Stimulated activated CD4-positive, alpha-beta T cell treated with anti-CD3 and anti-CD28 coated beads, Interleukin-1b, Interleukin-23, amount 100 ng/mL, for 4 hours (primary cell): ENCODE measurements at places on chromosomes 16 and 17.

DNA sequence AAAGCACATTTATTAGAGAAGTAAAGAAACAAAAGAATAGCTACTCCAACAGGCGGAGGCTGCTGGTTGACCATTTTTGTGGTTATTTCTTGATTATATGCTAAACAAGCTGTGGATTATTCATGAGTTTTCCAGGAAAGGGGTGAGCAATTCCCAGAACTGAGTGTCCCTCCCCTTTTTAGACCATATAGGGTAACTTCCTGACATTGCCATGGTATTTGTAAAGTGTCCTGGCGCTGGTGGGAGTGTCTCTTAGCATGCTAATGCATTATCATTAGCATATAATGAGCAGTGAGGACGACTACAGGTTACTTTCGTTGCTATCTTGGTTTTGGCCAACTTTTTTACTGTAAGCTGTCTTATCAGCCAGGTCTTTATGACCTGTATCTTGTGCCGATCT, 12.2 kb upstream of the HS3ST4 start:
- no peak for DNase-seq

DNA sequence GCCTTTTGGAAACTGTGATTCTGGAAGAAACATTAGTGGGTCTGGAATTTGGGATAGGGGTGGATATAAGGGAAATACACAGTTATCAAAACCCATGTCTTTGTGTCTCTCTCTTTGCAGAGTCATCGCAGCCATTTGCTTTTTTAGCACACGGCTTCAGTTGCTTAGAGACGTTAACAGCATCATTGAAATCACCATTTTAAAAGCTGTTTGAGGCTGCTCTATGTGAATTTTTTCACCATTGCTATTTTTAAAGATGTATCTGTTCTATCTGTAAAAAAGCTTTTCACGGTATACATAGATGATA, 47.3 kb downstream of the OMG start:
- DNase-seq, result no peak

GRCh38 chr17:70709596-70709995, 540.3 kb downstream of the KCNJ2 start:
- DNase-seq, result no peak

DNA sequence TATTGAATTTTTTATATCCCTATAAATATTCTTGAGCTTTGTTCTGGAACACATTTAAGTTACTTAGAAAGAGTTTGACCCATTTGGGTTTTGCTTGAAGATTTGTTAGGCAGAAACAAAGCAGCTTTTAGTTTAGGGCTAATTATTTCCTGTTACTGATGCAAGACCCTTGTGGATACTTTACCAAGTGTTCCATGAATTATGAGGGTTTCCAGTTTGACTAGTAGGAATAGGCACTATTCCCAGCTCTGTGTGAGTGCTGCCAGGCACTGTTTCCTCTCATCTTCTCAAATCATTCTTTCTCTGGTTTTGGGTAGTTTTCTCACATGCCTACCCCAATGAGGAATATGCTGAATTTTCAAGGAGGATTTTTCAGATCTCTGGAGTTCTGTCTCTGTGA, 80.0 kb downstream of the SPACA3 start:
- no peak for DNase-seq

DNA sequence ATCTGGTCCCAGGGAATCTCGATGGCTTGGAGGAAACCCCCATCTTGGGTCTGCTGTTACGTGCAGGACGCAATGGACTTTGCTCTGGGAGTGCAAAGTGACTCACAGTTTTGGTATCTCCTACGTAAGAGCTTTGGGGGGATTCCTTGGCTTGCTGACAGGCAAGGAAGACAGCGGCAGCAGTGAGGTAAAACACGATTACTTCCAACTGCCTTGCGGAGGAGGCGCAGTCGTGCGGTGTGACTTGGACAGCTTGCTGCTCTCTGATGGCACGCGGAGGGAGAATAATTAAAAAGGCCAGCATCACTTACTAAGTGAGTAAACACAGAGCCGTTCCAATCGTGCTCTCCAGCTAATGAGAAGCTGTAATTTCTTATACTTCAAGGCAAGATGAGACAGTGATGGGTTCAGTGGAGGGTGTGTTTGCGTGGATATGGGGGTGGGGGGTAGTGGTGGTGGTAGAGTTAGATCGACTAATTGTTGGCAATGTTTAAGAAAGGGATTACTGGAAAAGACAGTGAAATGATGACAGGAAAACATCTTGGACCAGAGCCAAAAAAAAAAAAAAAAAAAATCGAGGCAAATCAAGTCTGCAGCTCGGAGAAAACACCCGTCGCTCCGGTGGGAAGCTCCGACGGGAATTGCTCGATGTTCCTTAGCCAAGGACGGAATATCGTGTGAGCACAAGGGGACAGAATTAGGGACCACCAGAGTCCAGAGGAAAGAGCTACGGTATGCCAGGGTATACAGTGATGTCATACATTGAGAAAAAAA, 184.8 kb upstream of the ZFHX3 start:
- DNase-seq, result no peak

- DNase-seq, result no peak
These were observed 7.3 kb downstream of the HASPIN start for GRCh38 chr17:3730881-3731429.

GRCh38 chr17:79340333-79341221, 266.0 kb downstream of the ENGASE start:
- no peak for DNase-seq

DNA sequence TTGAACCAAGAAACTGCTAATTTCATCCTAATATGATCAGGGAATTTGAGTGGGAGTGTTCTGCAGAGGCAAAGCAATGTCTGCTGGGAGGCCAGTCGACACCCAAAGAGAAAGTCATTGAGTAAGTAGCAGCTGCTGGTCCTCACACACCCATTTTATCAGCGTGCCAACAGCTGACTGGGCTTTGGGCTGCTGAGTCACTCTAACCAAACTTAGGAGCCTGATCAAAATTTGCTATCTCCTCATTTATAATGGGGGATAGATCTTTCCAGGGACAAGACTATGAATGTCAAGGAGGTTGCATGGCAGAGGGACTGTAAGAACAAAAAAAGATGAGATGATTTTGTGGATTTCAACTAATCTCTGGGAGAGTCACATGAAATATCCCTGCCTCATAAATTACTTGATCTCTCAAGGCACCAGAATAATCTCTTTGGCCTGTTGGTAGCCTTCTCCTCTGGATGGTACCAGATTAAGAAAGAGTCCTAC, 32.9 kb downstream of the CPSF4L start:
- DNase-seq, result no peak

GRCh38 chr16:66369055-66369592, 2.6 kb downstream of the CDH5 start:
- no peak for DNase-seq

GRCh38 chr17:44258811-44259351, 9.1 kb downstream of the SLC4A1 start:
- no peak for DNase-seq

DNA sequence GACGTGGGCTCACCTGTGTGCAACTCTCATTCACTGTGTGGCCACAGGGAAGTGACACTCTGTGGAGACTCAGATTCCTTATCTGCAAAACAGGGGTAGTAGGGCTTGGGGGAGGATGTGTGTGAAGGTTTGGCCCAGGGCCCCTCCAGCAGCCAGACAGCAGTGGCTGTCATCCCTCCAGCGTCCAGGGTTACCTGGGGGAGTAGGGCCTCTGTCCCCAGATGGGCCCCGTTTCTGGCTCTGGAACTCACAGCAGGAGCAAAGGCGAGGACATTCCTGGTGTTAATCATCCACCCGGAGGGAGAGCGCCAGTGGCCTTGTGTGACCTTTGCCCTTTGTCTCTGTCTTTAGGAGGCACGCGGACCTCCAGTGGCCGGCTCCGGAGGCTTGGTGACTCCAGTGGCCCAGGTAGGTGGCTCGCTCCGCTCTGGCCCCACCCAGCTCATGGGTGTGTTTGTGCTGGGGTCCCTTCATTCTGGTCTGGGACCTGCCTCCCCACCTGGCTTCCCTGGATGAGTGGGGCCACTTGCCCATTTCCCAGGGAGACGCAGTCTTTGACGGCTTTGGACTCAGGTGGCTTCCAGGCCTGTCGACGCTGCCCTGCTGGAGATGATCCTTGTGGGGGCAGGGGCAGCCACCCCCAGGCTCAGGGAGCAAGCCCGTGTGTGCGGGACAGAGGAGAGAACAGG, 166.2 kb downstream of the SEC14L1 start:
- DNase-seq, result no peak

GRCh38 chr16:1424028-1424427, 3.5 kb upstream of the UQCC4 start:
- DNase-seq, result no peak

GRCh38 chr16:72455743-72456659, 284.0 kb upstream of the PMFBP1 start:
- no peak for DNase-seq

- no peak for DNase-seq
These were observed 32.4 kb downstream of the MSI2 start for GRCh38 chr17:57288773-57289121.

GRCh38 chr17:28484296-28484695, 10.9 kb downstream of the SLC13A2 start:
- DNase-seq, result no peak

DNA sequence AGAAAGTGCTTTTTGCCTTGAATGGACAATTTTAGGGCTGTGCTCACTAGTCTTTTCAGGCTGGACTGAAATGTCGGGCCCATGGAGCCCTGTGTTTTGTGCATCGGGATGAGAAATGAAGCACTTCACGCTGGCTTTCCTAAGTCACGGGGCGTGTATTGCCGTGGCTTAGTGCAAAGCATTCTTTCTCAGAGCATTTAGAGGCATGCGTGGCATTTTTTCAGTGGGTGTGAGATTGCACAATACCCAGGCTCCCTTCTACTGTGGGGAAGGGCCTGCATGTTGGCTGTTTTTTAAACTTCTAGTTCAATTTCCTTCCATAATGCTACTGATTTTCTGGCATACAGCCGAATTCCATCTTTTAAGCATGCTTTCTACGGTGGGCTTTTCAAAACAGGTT, 12.6 kb upstream of the POLR3E start:
- no peak for DNase-seq

- DNase-seq, result no peak
These were observed 6.8 kb upstream of the MMP15 start for GRCh38 chr16:58018803-58019202.

DNA sequence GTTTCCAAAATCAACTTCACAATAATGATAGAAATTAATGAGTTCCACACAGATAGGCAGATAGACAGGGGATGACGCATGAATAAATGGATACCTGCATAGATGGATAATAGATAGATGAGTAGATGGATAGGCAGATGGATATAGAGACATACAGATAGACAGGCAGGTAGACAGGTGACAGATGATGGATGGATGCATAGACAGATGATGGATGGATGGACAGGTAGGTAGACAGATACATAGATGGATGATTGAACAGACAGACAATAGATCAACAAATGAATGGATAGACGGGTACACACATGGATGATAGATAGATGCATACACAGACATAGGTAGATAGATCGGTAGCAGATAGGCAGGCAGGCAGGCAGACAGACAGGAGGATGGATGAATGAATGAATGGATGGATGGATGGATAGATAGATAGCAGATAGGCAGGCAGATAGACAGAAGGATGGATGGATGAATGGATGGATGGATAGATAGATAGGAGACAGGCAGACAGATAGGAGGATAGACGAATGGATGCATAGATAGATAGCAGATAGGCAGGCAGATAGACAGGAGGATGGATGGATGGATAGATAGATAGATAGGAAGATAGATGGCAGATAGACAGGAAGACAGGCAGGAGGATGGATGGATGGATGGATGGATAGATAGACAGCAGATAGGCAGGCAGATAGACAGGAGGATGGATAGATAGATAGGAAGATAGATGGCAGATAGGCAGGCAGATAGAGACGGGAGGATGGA, 142.5 kb downstream of the RBFOX3 start:
- DNase-seq, result no peak

- DNase-seq, result no peak
These were observed 2.9 kb upstream of the ATP2A1 start for GRCh38 chr16:28875134-28876018.

DNA sequence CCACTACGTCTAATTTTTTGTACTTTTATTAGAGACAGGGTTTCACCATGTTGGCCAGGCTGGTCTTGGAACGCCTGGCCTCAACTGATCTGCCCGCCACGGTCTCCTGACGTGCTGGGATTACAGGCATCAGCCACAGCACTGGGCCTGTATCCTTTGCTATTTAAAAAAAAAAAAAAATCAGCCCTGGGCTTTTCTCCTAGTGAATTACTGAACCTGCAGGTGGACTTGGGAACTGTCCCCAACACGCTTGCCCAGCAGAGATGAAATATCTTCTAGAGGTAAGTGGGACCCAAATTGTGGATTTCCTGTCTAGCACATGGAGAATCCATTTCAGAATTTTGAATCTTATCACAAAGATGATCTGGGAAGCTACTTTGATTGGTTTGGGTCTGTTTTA, 14.8 kb downstream of the CNOT1 start:
- DNase-seq, result no peak

- no peak for DNase-seq
These were observed 575.7 kb upstream of the CDH11 start for GRCh38 chr16:65697521-65697920.

DNA sequence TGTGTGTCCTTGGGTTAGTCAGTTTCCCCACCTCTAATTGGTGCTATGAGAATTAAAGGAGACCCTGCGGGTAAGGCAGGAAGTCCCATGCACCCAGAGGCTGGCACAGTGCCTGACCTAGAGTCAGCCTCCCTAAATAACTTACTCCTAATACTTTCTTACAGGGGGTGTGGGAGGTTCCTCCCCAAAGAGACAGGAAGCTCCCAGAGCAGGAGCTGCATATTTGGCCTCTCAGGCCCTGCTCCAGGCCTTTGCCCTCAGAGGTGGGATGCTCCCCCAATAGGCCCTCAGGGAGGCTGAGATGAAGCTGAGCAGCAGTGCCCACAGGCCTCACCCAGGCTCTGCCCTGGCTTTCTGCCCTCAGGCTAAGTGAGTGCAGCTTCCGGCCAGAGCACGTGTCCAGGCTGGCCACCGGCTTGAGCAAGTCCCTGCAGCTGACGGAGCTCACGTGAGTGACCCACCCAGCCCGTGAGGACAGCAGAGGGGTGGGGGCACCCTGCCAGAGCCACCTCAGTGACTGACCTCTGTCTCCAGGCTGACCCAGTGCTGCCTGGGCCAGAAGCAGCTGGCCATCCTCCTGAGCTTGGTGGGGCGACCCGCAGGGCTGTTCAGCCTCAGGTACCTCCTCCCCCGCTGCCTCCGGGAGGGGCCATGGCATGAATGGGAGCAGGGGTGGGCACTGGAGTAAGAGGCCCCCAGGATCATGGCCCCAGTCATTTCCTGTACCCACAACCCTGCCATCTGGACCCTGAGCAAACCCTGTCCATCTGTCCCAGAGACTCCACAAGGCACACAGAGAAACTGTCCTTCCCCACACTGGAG, 31.1 kb upstream of the CPNE2 start:
- DNase-seq, result no peak

DNA sequence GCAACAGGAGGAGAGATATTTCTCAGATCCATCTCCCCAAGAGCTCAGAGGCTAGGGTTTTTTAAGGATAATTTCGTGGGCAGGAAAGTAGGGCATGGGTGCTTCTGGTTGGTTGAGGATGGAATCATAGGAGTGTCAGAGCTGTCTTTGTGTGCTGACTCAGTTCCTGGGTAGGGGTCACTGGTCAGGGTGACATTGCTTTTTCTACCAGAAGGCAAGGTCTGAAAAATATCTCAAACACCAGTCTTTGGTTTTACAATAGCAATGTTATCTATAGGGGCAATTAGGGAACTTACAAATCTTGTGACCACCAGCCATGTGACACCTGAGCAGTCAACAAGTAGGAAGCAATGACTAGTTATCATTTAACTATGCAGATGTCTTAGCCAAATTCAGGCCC, 82.9 kb upstream of the DYNLRB2 start:
- DNase-seq, result no peak

- no peak for DNase-seq
These were observed 208.4 kb downstream of the IRF8 start for GRCh38 chr16:86107215-86107825.

GRCh38 chr17:78793415-78793814, 11.3 kb upstream of the CYTH1 start:
- no peak for DNase-seq
